ENCODE measurements at places on chromosomes 1 and 21.

GRCh38 chr1:216183454-216183853, 239.8 kb downstream of the USH2A start:
- no peak for DNase-seq

- no peak for DNase-seq
Measured at GRCh38 chr1:214547747-214548146, 3.7 kb downstream of the PTPN14 start.

DNA sequence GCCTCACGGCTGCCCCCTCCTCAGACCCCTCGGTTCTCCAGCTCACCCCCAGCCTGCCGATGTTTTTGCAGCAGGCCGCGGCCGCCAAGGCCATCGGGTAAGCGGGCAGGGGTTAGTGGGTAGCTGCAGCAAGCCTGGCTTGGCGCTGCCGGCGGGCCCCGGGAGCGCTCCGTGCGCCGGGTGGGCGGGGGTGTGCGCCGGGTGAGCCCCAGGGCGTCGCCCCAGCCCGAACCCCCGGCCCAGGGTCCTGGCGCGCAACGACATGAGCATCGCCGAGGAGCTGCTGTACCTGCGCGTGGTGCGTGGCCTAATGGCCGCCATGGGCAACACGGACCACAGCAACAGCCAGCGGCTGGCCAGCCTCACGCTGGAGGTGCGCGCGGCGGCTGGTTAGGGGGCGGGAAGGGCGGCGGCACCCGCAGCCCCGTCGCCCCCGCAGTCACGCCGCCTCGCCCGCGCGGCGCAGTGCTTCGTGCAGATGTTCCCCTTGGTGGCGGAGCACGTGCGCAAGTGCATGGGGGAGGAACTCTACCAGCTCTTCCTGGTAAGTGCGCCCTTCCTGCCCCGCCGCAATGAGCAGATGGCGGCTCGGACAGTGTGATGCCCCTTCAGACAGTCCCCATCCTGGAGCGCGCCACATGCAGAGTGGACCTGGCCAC, 6.5 kb downstream of the RNU5D-1 start:
- no peak for DNase-seq

DNA sequence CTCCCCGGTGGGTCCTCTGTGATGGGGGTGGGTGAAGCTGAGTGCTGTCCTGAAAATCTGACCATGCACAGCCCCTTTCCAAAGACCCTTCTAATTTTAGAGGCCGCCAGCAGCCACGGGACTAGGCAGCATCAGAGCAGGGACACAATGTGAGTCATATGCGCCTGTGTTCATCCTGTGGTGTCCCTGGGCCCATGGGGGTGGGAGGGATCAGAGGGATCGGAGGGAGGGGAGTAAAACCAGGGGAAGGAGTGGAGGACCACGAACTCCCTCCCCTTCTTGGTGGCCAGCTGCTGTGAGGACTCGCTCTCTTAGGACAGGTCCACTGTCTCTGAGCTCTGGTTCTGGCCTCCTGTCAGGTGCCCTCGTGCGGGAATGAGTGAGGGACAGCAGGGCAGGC, 61.5 kb downstream of the ADARB1 start:
- DNase-seq, result no peak

- DNase-seq, result no peak
Measured at GRCh38 chr21:35641271-35642016, 418.9 kb downstream of the SETD4 start.

DNA sequence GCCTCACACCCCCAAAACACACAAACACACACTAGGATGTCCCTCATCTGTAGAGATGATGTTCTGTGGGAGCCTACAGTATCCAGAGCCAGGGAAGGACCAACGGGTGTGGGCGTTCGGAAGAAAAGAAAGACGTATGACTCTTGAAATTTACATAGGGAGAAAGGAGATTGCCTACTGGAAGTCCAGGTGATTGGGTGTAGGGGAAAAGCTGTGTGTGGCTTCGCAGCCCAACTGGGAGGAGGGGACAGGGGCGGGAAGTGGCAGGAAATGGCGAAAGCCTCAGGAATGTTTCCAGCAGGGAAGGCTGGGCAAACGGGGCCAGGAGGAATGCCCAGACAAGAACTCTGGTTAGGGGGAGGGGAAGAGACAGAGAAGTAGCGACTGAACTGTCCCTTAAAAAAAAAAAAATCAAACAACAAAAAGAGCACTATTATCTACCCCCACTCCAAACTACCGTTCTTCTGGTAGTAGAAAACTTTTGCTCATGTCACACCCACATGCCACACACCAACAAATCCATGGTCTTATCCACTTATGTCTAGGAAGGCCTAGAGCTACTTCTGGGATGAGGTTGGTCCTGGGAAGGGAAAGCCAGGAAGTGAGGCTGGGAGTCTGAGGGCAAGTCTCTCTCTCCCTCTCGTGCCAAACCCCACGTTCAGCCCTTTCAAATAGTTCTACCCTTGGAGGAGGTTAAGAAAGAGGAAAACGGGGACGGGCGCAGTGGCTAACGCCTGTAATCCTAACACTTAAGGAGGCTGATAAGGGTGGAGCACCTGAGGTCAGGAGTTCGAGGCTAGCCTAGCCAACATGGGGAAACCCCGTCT, 1.8 kb upstream of the CKS1B start:
- DNase-seq, result peak; percentile 97

- DNase-seq, result no peak
Measured at GRCh38 chr1:205715628-205716027, 34.4 kb downstream of the NUCKS1 start.

DNA sequence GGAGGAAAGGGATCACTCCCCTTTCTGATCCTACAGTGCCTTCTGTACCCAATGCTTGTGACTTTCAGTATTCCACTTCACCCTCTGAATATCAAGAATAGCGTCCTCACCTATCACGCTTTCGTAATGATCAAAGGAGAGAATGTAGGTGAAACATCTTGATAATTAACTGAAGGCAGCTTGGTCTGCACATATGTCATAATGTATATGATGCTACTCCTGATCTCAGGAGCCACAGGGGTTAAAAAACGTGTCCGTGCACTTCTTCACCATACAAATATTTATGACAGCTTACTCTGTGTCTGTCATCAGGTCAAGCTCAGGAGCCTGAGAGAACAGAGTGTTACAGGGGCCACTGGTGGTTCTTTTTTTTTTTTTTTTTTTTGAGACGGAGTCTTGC, 1.2 kb upstream of the PIK3C2B start:
- no peak for DNase-seq

GRCh38 chr1:95311014-95311413, 77.0 kb downstream of the RWDD3 start:
- no peak for DNase-seq

DNA sequence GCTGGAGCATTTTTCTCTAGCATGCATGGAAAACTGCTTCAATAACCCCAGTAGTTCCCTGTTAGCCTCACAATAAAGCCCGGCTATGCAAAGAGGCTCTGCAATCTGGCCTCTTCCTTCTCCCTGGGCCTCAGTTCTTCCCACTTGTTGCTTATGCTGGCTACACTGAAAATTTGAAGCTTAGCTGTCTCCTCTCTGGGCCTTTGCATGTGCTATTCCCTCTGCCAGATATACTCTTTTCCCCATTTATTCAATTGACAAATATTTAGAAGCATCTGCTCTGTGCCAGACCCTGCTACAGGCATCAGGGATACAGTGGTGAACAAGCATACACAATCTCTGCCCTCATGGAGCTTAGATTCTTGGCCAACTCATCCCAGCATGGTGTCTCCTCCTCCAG, 15.3 kb downstream of the CRYBG2 start:
- DNase-seq, result no peak

DNA sequence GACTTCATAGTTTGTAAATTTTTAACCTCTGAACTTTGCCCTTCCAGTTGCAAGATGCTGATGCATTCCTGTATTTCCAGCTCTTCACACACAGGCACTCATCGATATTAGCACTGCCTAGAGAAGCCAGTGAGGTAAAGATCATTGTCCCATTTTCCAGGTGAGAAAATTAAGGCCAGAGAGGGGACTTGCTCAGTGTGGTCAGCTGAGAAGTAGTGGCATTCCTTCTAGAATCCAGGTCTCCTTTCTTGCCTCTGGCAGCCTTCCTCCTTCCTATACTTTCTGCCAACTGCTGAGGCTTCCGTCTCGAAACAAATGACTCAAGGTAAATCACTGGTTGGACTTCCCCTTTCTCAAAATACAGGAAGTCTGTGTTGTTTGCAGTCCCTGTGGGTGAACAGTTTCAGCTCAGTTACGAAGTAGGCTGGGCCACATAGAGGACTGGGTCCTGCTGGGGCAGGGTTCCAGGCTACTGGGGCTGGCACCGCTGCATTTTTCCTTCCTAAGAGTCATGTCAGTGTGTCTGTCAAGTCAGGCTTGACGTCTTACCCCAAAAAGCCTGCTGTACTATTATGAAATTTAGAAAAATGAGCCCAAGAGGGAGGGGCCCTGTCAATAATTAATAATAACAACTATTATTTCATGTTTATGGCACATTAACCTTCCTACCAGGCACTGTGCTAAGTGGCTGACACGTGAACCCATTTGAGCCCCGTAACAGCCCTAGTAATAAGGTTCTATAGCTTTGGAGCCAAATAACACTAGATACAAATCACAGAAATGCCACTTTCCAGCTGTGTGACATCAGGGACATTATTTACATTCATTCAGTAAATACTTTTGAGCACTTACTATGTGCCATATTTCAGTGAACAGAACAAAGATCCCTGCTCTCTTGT, 16.6 kb upstream of the RNF19B start:
- DNase-seq, result peak; percentile 91

GRCh38 chr1:156947818-156948525, 27.5 kb downstream of the LRRC71 start:
- DNase-seq, result no peak

DNA sequence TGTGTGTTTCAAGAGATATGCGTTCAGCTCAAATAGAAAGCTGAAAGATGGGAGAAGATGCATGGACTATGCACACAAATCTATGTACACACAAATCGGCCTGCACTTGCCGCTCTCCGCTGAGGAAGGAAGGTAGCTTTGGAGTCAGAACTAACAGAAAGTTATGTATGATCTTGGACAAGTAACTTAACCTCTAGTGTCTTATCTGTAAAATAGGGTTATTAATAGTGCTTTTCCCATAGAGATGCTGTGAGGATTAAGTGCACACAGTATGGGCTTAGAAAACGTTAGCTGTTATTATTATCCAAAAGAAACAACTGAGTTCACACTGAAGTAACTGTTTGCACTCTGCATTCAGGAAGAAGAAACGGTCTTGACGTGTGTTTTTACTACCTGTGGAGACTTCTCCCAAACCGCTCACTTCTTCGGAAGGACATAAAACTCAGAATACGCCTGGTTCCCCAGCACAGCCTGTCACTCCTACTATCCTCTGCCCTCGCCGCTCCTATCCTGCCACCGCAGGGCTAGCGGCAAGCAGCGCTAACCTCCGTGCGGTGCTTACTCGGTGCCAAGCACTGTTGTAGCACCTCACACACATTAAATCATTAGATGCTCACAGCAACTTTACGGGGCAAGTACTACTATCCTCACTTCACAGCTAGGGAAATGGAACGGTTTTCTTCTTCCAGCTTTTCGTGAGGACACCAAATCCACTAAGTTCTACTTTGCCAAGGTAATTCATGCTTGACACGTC, 1.3 kb downstream of the TGFBR3 start:
- peak; percentile 20 for DNase-seq

- no peak for DNase-seq
Measured at GRCh38 chr1:81700728-81701470, 99.8 kb upstream of the ADGRL2 start.

DNA sequence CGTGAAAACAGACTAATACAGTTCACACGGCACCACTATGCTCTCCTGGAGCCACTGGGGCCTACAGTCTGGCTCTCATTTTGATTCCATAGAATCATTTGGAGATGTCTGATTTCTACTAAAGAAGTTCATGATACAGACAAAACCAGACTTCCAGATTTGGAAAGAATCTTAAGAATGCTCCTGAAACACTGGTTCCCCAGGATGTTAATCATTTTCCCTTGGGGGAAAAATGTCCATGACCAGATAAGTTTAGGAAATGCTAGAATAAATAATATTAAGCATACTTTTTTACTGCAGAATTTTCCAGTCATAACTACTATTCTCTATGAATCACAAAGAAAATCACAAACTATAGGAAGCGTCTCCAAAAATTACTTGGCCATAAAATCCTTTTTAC, 63.0 kb upstream of the RGS7 start:
- DNase-seq, result no peak

DNA sequence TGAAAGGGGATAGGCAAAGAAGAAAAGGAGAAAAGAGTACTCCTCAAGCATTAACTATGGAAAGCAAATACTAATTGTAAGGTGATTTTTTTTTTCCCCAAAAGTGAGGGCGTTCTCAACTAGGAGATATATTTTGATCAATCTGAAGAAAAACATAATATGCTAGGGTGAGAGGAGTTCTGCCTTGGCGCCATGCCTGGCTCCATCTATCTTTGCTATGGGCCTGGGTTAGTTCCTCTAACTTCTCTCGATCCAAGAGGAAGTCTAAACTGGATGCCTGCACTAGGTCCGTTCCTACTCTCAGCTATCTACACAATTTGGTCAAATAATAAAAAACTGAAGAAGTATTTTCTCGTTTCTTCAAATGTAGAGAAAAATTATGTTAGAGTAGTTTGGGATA, 20.5 kb downstream of the CNN3 start:
- DNase-seq, result no peak

DNA sequence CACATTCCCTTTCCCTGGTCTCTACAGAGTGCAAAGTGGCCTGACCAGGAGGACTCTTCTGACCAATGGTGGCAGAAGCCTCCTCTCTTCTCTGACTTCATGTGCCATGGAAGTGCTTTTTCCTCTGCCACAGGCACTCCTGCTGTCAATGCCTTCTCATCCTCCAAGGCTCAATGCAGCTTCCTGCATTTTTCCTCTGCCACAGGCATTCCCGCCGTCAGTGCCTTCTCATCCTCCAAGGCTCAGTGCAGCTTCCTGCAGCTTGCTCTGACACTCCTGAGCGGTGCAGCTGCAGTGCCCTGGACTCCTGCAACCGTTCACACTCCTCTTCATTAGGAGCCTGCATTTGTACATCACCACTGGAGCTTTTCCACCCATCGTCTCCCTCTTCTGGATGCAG, 4.7 kb upstream of the ADARB1 start:
- no peak for DNase-seq

- DNase-seq, result no peak
Measured at GRCh38 chr1:79043506-79043905, 37.0 kb upstream of the ADGRL4 start.

DNA sequence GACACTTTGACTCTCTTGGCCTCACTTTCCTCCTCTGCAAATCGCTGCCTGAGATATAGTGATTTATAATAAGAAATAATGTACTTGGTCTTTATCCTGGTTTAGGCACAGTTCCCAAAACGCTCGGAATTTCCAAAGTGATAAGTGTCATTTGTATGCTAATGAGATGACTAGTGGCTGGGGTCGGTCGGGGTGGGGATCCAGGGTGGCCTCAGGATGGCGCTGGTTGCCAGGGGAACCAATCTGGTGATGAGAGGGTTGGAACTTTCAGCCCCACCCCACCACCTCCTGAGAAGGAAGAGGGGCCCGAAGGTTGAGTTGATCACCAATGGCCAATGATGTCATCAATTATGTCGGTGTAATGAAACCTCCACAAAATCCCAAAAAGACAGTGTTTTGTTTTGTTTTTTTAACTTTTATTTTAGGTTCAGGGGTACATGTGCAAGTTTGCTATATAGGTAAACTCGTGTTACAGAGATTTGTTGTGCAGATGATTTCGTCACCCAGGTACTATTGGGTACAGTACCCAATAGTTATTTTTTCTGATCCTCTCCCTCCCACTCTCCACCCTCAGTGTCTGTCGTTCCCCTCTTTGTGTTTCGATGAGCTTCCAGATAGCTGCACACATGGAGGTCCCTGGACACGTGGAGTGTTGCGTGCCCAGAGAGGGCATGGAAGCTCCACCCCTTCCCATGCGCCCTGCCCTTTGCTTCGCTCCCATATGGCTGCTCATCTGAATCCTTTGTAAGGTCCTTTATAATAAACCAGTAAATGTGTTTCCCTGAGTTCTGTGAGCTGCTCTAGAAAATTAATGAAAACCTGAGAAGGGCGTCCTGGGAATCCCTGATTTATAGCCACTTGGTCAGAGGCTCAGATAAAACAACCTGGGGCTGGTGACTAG, 97.2 kb downstream of the KCNN3 start:
- no peak for DNase-seq

Measured in A549 (cell line).